Hematopoietic multipotent progenitor cell treated with erythropoietin and hydrocortisone succinate and interleukin-3 and kit ligand, for 4 days (in vitro differentiated cells): ENCODE measurements at places on chromosomes 6 and 20.

DNA sequence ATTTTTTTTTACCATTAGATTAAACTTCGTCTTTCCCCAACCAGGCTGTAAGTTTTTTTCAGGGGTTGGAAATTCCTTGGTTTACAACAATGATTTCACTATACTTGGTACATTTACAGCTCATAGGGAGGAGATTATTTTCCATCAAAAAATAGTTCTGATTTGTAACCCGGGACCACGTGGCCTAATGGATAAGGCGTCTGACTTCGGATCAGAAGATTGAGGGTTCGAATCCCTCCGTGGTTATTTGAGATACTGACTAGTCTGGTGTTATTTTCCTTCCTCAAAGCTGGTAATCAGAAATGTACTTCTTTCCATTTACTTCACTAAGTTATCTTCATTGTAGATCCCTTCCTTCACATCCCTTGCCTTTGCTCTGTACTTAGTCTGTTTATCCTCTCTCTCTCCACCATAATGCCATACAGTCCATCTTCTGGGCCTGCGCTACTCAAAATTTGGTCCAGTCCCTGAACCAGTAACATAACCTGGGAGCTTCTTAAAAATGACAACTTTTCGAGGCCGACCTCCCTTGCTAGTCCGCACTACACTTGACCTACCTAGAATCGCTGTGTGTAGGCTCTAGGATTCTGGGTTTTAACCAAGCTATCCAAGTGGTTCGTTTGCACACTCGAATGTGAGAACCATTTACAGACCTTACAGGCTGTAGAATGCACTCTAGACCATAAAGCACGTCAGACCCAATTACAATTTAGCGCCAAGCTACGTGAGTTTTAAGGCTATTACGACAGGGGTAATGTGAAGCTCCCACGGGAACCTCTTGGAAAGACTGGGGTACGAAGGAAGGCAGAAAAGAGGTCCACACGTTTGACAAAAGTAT is 42.1 kb upstream of the BTN3A2 start:
- DNase-seq: peak; percentile 95

GRCh38 chr6:112478036-112478435 is 130.9 kb downstream of the RFPL4B start:
- no peak for DNase-seq

DNA sequence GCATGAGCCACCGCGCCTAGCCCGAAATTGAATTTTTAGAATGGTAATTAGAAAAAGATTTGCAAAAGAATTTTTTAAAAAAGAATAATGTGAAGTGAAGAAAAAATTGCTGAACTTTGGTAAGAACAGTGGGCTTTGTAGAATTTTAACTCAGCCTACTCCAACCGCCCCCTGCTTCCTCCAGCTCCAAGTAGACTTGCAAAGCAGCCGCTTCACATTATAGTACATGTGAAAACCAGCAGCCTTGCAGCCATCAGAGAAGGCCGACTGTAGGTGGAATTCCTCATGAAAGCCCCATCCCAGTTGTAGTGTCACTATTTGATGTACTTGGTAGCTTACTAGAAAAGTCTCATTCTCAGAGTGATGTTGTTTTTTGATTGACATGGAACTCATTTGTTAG is 835.6 kb downstream of the TBC1D32 start:
- DNase-seq: no peak

DNA sequence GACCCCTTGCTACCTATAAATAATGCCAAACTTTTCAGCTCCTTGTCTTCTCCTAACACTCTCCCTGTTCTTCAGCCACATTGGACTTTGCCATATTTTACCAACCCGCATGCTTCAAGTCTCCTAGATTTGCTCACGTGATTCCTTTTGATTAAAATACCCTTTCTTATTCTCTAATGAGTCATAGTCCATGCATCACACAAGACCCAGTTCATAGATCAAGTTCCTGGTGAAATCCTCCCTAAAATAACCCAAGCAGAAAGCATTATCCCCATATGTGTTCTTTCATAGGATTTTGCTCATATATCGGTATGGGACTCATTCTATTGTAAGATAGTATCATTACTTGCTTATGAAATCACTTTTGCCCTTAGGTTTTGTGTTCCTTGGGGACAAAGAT is 108.9 kb upstream of the STXBP5 start:
- no peak for DNase-seq

- DNase-seq: no peak
Measured at GRCh38 chr6:45504947-45505346, 127.2 kb upstream of the SUPT3H start.

- no peak for DNase-seq
Measured at GRCh38 chr6:43699564-43700186, 12.1 kb upstream of the MRPS18A start.

DNA sequence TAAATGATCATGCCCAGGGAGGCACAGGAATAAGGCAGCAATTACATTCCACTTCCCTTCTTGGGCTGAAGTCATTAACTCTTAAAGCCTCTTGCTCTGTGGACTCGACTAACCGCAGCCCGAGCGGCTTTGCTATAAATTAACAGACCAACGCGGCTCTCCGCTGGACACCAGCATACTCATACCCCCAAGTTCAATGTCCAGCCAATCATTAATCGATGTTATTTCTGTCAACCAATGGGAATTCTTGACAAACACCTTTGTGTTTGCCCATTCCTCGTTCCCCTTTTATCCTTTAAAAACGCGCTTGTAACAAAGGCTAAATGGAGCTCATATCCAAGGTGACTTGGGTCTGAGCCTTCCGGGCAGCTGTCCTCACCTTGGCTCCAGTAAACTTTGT is 183.1 kb upstream of the RALGAPA2 start:
- no peak for DNase-seq

DNA sequence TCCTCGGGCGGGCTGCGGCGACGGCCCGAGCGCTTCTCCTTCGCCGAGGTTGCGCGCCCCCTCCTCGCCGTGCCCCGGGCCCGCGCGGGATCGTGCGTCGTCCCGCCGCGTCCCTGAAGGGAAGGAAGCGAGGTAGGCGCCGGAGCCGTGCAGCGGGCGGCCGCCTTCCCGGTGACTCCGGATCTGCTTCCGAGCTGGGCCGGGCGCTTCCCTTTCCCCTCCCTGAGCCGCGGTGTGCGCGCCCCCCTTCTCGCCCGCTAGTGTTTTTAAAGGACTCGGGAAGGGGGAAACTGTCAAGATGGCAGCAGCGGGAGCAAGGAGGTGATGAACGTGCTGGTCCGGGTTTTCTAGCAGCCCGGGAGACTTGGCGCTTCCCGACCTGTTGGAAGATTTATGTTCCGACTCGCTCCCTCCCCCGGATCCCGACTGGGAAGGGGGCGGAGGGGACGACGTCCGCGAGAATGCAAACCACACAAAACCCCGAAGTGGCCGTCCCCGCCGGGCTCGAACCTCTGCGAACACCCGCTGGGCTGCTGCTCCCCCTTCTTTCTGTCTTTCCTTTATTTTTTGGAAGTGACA is 744 bp upstream of the FOXO3 start:
- DNase-seq: peak; percentile 65

- DNase-seq: no peak
Measured at GRCh38 chr6:148932731-148933130, 185.9 kb downstream of the UST start.

GRCh38 chr6:140379919-140380318 is 1005.5 kb upstream of the CITED2 start:
- no peak for DNase-seq

DNA sequence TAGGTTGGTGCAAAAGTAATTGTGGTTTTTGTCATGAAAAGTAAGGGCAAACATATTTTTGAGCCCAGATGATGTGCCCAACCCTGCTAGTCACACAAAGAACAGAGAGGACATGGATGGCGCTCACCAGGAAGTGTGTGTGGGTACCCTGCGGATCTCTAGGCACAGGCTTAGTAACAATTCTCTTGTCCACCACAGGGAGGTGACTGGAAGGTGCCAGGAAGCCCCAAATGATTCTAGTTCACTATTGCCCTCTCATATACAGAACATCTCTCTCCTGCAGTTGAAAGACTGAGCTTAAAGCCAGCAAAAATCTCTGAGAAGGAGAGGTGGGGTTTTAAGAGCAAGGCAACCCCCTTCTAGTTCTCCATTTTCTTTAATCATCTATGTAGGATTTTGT is 272.1 kb upstream of the TAB2 start:
- DNase-seq: peak; percentile 78

DNA sequence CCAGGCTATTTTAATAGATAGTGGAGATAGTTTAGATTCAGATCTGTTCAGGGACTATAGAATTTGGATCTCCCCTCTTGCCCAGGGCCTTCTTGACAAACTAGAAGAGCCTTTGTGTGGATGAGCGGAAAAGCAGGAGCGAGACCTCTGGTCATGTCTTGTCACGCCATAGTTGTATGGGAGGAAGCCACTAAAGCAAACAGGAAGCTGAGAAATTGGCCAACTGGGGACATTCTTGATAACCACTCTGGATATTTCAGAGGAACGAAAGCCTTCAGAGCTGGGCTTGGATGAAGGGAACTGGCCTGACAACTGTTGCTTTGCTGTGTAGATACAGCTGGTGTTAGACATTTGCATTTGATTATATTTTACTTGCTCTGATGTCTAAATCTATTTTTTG is 54.1 kb upstream of the EXOC2 start:
- DNase-seq: no peak

DNA sequence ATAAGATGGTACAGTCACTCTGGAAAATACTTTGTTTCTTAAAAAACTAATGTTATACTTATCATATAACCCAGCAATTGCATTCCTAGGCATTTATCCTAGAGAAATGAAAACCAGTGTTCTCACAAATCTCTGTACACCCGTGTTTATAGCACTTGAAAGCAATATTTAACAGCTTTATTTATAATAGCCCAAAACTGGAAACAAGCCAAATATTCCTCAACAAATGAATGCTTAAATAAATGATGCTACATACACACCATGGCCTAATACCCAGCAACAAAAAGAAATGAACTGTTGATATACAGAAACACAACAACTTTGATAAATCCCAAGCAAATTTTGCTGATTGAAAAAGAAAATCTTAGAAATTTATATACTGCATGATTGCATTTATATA is 51.3 kb downstream of the GFRA4 start:
- no peak for DNase-seq

DNA sequence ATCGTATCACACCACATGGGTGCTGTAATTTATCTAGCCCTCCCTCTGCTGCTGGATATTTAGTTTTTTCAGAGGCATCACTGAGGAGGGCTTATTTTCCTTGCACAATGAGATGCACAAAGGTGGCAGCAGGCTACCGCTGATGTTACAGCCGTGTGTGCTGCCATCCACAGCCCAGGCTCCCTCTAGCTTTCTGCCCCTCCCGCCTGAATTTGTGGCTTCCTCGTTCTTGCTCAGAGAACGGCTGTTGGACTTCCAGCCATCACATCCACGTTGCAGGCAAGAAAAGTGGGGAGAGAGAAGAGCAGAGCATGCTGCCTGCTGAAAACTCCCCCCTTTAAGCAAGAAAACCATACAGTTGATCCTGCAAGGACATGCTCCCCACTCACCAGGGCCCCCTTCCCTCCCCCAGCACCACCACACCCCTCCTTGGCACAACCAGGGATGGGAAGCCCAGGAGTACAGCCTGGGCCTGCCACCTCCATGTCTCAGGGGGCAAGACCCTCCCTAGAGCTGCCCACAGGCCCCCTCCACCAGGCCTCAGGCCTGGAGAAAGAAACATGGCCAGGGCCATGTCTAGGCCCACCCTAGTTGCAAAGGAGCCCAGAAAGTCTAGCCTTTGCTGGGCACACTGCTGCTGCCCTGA is 102.6 kb downstream of the MRPL14 start:
- DNase-seq: peak; percentile 72

GRCh38 chr6:54813892-54814291 is 32.7 kb upstream of the FAM83B start:
- no peak for DNase-seq

- DNase-seq: no peak
Measured at GRCh38 chr6:12369355-12369754, 79.2 kb downstream of the EDN1 start.

GRCh38 chr20:42635699-42636411 is 553.9 kb downstream of the PTPRT start:
- no peak for DNase-seq

- no peak for DNase-seq
Measured at GRCh38 chr6:147930745-147931144, 411.9 kb upstream of the SASH1 start.

DNA sequence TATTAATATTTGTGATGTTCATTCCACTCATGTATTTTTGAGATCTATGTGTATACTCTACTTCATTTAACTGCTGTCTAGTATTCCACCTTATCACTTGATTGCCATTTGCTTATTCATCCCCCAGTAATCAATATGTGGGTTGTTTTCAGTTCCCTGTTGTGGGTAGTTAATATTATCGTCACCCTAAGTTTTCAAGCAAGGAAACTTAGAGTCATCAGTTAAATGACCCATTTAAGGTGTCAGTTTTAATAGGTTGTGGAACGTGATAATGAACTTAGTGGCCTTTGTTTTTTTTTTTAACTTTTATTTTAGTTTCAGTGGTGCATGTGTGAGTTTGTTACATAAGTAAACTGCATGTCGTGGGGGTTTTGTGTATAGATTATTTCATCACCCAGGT is 90.3 kb downstream of the SLC24A3 start:
- no peak for DNase-seq

- DNase-seq: no peak
Measured at GRCh38 chr6:124684621-124685020, 277.6 kb upstream of the RNF217 start.

GRCh38 chr6:119620846-119621555 is 271.4 kb upstream of the MAN1A1 start:
- DNase-seq: no peak

- no peak for DNase-seq
Measured at GRCh38 chr6:72363844-72364740, 257.8 kb upstream of the KCNQ5 start.

DNA sequence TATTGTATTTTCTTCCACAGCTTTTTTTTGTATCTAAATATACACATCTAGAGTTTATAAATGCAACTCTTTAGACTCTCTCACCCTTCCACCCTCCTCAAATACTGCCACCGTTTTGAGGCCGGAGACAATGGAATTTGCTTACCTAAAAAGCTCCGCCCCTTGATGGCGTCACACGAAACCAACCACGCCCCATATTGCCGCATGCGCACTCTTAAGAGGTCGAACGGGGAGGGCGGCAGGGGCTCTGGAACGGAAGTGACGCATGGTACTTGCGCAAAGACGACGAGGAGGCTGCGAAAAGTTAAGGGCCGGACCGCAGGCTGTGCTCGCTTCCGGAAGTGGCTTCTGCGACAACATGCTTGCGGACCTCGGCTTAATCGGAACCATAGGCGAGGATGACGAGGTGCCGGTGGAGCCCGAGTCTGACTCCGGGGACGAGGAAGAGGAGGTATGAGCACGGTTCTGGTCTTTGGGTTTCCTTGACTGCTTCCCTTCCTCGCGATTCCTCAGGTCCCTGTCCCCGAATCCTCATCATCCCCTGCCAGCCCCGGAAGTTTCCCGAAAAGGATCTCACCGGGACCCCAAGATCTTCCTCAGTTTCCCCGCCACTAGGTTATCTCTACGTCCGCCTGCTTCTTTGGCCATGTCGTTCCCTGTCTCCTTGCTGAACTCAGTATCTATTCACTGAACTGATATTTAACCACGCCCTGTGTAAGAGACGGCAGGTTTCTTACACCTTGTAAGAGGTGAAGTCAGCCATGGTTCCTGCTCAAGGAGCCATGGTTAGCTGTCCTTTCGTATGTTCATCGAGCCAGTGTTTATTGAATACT is at the start of gene DDX27:
Gene DDX27, plus strand, starts transcription at position 326 of the 833 bp plus-strand sequence. Its CDS starts 33 bp downstream, at position 359.
- peak; percentile 99 for DNase-seq

- DNase-seq: no peak
Measured at GRCh38 chr6:170253226-170253909, 37.5 kb downstream of the DLL1 start.

- no peak for DNase-seq
Measured at GRCh38 chr6:107646176-107646575, 156.3 kb downstream of the SOBP start.

- no peak for DNase-seq
Measured at GRCh38 chr6:113625850-113626249, 231.3 kb upstream of the MARCKS start.

GRCh38 chr20:58436868-58437645 is 48.0 kb downstream of the VAPB start:
- no peak for DNase-seq
